ENCODE measurements at places on chromosomes 5 and 9. TPM values are rescaled to one million over a fixed set of nuclear protein-coding genes. Genes with fewer than 3 reads are reported as not detected.

DNA sequence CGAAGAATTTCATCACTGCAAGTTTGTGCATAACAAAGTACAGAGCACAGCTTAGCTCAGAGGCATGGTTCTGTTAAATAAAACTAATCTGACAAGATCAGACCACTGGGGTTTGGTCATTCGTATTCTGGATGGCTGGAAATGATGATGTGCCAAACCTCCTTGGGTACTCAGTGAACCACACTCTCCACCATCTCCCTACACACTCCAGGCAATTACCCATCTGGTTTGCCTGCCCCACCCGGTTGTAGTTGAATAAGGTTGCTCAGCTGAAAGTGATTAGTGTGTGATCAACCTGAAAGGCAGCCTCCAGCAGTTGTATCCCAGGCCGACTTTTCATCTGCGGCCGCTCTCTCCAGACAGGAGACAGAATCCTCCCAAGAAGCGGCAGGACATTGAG is 371.4 kb downstream of the TLE1 start:
- no peak for DNase-seq
- no peak overlapping the region for H3K27ac ChIP-seq
- H3K4me1 ChIP-seq = peaks cover 2% of the 10 kb centered on the region
- H3K27me3 ChIP-seq = no peaks in the 10 kb centered on the region

- H3K4me3 ChIP-seq = no peak overlapping the region
- no peaks in the 10 kb centered on the region for H3K36me3 ChIP-seq
- peaks cover 3% of the 10 kb centered on the region for H3K4me1 ChIP-seq
- no peaks in the 10 kb centered on the region for H3K27me3 ChIP-seq
Observed at GRCh38 chr9:72480921-72481320, 40.5 kb upstream of the TMC1 start.

Gene LEAP2
- 68.1 TPM for polyA plus RNA-seq

Gene OR13C4
- polyA plus RNA-seq = not detected

DNA sequence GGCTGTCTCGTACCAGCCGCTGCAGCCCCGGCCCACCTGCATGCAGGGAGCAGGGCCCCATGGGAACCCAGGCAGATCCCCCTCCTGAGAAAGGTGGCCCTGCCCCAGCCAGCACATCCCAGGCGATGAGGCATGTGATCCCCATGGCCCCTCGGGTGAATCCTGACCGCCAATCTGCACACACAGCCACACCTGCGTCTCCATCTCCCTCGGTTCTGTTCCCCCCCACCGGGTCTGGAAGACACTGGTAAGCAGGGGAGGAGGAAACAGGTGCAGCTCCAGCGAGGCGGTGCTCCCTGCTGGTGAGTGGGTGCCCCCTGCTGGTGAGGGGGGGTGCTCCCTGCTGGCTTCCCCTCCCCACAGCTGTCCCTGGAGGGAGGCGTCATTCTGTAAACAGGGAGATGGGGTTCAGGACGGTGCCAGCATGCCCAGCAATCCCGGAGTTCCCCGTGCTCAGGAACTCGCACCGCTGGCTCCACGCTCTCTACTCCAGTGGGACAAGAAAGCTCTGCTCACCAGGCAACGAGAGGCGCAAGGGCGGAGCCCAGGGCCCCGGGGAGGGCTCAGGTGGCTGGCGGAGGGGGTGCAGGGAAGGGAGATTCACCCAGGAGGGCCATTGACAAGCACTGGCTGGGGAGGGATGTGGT is 28.4 kb upstream of the SLC12A7 start:
- H3K27ac ChIP-seq = no peak overlapping the region
- no peaks in the 10 kb centered on the region for H3K36me3 ChIP-seq
- DNase-seq = peak; percentile 77
- H3K4me3 ChIP-seq = no peak overlapping the region
- H3K4me1 ChIP-seq = peaks cover 15% of the 10 kb centered on the region

GRCh38 chr9:19498015-19498414 is 89.2 kb downstream of the ACER2 start:
- no peak overlapping the region for H3K4me3 ChIP-seq
- H3K27ac ChIP-seq = no peak overlapping the region
- no peaks in the 10 kb centered on the region for H3K27me3 ChIP-seq
- no peaks in the 10 kb centered on the region for H3K4me1 ChIP-seq
- no peaks in the 10 kb centered on the region for H3K36me3 ChIP-seq

Gene SMIM33
- polyA plus RNA-seq = not detected

GRCh38 chr9:117772960-117773359 is 68.8 kb downstream of the TLR4 start:
- H3K36me3 ChIP-seq = no peaks in the 10 kb centered on the region
- no peaks in the 10 kb centered on the region for H3K27me3 ChIP-seq
- no peaks in the 10 kb centered on the region for H3K4me1 ChIP-seq
- H3K27ac ChIP-seq = no peak overlapping the region

Gene THBS4
- polyA plus RNA-seq = 0.18 TPM

Data from liver (tissue), 10 donors.